ENCODE measurements at places on chromosomes 6 and 20. TPM values are rescaled to one million over a fixed set of nuclear protein-coding genes. Genes with fewer than 3 reads are reported as not detected.

Gene KIAA1755
- 0.07 TPM for polyA plus RNA-seq

Gene IP6K3
- polyA plus RNA-seq: not detected

Gene PLAGL2
- 4.2 TPM for polyA plus RNA-seq

Gene FKBP1C
- 2.9 TPM for polyA plus RNA-seq

Measured in keratinocyte (primary cell).